NCI-H1694 (cell line): ENCODE measurements at places on chromosomes 13 and 19.

DNA sequence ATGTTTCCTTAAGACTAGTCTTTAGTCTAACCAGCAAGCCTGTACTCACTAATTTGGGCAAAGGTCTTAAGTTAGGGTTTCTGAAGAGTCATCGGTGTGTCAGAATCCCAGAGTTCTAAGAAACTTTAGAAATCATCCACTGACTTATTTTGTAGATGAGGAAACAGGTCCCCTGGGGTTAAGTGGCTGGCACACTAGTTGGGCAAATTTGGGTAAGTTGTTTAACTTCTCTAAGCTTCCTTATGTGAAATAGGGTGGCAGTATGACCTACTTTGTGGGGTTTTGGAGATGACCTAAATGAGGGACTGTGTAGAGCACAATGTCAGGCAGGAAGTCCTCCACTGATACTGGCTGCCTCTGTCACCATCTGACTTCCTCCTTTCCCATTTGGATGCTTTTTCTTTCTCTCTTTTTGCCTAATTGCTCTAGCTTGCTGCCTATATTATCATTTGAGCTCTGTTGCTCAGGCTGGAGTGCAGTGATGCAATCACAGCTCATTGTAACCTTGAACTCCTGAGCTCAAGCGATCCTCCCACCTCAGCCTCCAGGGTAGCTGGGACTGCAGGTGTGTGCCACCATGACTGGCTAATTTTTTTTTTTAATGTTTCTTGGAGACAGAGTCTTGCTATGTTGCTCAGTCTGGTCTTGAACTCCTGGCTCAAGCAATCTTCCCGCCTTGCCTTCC lies 2.3 kb downstream of the ADGRE3 start:
- DNase-seq: no peak

- no peak for DNase-seq
These were observed 1450.5 kb downstream of the EFNB2 start for GRCh38 chr13:105084931-105085330.

- DNase-seq: no peak
These were observed 113.6 kb downstream of the RNF17 start for GRCh38 chr13:24877531-24877930.

GRCh38 chr19:18424890-18425514 lies 5.8 kb downstream of the SSBP4 start:
- DNase-seq: no peak
